ENCODE measurements at places on chromosomes 4 and X. TPM values are rescaled to one million over a fixed set of nuclear protein-coding genes. Genes with fewer than 3 reads are reported as not detected.

GRCh38 chr4:149885896-149886295 is 70.3 kb upstream of the IQCM start:
- no peak for DNase-seq

DNA sequence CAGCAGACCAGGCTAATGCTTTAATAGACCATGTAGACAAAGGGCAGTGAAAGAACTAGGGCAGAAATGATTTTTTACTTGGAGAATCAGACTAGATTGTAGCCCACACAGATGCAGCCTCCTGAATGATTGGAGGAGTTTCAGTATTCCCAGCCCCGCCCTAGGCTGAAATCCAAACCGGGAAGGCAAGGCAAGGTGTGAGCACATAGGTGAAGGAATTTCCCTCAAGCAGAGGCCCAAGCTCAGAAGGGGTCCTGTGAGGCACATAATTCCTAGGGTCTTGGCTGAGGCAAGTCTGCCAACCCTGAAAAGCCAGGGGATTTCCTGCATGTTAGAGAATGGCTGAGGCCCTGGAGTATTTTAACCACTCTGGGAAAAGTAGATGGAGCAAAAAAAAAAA is 56.4 kb upstream of the PAK3 start:
- DNase-seq = no peak

DNA sequence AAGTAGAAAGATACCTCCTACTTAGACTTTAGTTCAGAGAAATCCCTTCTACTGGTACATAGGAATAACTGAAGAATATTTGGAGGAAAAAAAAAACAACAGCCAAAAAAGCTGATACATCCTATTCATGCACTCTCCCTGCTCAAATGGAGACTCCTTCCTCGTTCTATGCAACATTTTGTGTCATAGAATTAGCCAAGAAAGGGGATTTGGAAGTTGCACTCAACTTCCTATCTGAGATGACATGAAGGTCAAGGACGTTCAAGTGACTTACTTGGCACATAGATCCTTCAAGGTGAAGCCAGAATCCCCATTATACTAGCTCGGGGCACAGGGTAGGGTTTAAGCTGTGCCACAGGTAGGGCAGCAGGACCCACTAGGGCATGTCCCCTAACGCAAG is 56.2 kb upstream of the S100G start:
- no peak for DNase-seq

- no peak for DNase-seq
Observed at GRCh38 chr4:177718514-177718913, 276.3 kb upstream of the AGA start.

- DNase-seq = no peak
Observed at GRCh38 chr4:114597410-114598115, 1.0 kb upstream of the UGT8 start.

- no peak for DNase-seq
Observed at GRCh38 chr4:111649308-111649707, 495.9 kb upstream of the FAM241A start.

DNA sequence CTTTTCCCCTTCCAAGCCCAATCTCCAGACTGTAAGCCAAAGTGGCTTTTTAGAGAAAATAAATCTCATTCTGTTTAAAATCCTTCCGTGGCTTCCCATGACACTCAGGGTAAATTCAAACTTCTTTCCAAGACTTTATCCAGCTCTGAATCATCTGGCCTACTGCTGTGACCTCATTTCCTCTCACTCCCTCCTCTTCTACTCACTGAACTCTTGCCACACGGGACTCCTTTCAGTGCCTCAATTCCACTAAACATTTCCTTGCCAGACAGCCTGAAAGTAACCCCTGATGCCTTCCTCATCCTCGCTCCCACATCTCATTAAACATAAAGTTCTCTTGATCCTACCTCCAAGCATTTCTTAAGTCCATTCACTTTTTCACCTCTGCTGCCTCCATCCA is 27.8 kb upstream of the RNF128 start:
- DNase-seq = no peak

DNA sequence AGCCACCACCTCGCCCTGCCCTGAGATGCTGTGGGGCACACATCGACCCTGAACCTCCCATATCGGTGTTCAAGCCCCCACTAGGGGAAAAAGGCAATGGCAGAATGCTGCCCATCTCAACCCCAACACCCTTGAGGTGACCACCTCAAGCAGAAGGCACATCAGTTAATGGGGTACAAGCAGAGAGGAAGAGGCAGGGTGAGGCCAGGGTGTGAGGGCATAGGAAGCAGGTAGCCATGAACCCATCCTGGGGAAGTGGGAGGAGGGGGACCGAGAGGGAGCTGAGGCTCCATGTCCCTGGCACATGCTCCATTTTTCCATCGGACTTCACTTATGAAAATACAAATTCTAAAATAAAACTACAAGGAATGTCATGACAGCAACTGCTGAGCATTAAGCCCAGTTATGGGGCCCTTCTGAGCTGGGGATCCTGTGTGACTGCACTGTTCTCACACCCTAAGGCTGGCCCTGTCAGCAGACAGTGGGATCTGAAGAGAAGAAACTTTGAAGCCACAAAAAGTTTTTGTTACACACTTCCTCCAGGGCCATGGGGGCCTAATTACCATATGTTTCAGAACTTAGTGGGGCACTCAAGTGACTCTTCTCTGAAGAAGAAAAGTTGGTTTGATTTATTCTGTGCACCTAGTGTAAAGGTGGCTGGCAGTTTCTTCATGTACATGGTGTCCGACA is 68.2 kb upstream of the FAM241A start:
- no peak for DNase-seq

DNA sequence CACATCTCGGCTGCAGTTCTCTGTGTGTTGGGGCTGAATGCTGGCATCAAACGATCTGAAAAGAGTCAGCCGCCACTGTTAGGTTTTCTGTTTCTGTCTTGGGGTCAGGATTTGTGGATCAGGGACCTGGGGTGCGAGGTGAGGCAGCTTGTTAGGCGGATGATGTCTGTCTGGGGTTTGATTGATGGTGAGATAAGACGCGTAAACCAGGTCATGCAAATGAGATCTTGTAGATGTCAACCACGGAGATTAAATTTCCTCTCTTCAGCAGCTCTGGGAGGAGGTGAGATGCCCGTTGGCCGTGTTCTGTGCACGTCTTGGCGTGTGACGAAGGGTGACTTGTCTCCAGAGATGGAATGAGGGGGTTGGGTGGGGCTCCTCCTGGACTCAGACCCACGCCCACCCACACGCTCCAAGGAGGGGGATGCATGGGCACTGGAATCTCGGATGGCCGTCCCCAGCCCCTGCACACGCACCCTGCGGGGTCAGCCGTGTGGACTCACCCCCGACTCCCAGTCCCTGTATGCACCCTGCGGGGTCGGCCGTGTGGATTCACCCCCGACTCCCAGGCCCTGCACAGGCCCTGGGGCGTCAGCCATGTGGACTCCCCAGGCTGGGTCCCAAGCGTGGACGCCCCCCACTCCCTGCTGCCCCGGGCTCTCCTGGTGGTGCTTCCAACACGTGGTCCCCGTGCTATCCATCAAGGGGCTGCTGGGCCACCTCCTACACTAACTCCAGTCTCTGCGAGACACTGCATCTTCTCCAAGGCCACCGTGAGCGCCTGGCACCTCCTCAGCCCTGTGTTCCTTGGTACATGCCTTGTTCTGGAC is 16.0 kb upstream of the UVSSA start:
- no peak for DNase-seq

Gene PDCL2
- polyA plus RNA-seq = not detected

Gene ZNF711
- polyA plus RNA-seq = 82.8 TPM

Gene SCFD2
- 12.8 TPM for polyA plus RNA-seq

Gene TASL
- polyA plus RNA-seq = 0.38 TPM

Gene OTUD6A
- polyA plus RNA-seq = not detected

All from right renal cortex interstitium (tissue), 3 donors.